ENCODE measurements at places on chromosomes 7 and 10.
A peak's percentile ranks its signal among the peaks of the same experiment; 100 is the strongest.

DNA sequence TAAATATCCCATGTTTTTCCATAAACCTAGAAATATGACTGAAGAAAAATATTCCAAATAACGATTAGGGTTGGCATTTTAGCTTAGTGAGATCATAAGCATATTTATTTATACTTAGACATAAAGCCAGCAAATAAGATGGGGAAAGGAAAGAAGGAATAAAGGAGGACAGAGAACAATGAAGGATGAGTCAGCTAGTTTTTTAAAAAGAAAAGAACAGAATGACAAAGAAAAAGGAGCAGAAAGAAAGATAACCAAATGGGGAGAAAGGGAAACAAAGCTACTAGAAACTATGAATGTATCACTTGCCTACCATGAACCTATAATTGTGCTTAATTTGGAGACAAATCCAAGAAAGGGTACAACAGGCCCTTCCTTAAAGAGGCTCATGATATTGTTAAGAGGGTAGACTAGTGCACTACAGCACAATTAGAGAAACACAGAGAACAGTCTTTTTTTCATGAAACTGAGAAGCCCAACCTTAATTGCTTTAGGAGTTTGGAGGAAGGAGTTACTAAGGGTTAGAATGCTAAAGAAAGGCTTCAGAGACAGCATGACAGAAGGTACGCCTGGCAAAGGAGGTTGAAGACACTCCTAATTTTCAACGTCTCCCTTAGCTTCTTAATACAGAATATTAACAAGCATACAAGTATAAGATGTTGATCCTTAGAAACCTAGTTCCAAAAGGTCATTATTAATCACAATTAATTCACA is 23.9 kb downstream of the HERPUD2 start:
- DNase-seq, result no peak

DNA sequence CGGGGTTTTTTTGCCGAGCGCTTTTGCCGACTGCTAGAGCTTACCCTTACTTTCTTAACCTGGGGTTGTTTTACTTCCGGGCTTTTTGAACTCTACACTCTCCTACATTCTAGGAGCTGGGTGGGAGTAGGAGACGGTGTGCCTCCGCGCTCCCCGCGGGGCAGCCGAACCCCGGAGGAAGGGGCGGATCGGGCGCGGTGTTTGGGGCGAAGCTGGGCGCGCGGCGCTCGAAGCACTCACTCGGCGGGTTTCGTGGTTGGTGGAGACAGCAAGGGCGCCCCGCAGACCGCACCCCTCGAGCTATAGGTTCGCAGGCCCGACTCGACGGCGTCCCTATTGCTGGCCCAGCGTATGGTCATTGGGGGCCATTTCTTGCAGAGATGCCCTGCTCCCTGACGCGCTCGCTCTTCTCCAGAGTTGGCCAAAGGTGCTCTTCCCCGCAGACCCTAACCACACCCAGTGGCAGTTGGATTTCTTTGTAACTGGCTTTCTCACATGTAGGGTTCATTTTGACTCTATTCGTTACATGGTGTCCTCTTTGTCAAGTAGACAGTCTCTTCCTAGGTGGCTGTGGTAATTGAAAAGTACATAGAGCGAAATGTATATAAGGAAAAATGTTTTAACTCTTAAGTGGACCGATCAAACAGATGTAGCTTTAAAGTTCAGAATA is 364 bp downstream of the ZNF518A start:
- peak; percentile 77 for DNase-seq

DNA sequence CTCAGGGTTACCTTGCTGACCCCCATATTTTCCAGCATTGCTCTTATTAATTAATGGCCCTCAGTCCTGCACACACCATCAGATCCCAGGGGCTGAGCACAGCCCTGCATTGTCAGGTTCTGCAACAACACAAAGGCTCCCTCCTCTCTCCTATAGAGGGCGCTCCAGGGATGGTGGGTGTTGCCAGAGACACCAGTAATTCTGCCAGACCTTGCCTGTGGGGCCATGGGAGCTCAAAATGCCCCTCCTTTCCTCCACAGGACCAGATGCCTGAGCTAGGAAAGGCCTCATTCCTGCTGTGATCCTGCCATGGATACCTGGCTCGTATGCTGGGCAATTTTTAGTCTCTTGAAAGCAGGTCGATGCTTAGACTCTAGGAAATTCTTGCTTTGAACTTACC is 42.8 kb upstream of the PRSS58 start:
- peak; percentile 24 for DNase-seq

DNA sequence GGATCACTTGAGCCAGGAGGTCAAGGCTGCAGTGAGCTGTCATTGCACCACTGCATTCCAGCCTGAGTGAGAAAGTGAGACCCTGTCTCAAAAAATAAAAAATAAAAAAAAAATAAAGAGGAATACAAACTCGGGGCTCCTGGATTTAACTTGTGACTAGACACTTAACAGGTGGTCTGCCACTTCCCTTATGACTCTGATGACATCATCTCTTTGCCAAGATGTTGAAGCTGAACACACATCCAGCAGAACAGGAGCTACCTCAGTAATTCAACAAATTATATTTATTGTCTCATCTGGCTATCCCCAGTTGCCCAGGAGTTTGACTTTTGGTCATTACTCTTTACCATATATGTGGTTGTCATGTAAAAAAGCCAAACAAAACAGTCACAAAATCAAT is 35.3 kb downstream of the NEUROD6 start:
- no peak for DNase-seq

- DNase-seq, result no peak
These were observed 3.2 kb downstream of the IMPDH1 start for GRCh38 chr7:128406314-128407232.

DNA sequence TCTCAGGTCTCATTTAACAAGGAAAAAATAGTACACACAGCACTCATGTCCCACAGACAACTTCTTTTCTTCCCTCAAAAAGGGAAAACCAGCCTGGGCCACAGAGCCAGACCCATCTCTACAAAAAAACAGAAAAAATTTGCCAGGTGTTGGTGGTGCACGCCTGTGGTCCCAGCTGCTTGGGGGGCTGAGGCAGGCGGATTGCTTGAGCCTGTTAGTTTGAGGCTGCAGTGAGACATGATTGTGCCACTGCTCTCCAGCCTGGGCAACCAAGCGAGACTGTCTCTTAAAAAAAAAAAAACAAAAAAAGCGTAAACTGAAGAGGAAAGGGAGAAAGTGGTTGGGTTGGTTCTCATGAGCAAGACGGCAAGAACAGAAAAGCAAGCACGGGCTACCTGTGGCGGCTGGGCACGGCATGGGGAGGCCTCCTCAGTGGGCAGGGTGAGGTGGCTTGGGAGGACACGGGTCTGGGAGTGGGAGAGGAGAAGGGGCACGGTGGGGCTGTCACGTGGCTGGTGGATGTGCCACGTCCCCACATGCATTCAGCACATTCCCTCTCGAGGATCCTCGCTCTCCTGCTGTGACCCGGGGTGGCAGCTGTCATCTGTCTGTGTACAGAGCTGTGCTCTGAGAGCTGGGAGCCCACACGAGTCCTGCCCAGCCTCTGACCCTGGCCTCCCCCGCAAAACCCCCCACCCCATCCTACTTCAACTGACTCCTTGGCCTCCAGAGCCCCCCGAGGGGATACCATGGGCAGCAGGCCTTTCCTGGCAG is 219.7 kb downstream of the MLLT10 start:
- DNase-seq, result no peak

DNA sequence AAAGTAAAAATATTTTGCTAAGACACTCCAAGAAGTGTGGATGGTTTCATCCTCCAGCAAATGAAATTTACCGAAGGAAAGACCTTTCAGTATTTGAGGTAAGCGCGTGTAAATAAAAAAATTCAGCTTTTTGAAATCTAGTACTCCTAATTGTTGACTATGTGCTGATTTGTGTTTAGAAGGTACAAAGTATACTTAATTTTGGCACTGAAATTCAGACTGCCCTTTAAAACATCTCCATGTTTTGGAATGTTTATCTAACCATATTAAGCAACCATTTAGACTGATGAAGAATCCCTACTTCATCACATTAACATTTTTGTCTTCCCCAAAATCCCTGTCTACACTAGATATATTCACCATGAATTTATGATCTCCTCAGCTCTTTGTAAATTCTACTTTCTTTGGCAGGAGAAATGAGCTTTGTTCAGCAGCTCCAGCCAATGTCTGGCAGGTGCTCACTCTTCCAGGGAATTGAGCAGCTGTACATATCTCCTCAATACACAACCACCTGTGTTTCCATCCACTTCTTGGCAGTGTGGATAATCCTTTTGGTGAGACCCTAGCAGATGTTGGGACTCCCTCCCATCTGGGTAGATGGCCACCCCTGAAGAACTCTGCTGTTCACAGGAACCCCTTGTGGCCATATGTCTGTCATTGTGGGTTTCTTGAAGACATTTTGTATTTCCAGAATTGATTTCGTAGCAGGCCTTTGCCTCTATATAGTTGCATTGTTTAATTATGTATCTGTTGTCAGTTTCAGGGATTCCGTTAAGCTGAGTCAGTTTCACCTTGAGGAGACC is 129.4 kb upstream of the SAMD8 start:
- DNase-seq, result no peak

DNA sequence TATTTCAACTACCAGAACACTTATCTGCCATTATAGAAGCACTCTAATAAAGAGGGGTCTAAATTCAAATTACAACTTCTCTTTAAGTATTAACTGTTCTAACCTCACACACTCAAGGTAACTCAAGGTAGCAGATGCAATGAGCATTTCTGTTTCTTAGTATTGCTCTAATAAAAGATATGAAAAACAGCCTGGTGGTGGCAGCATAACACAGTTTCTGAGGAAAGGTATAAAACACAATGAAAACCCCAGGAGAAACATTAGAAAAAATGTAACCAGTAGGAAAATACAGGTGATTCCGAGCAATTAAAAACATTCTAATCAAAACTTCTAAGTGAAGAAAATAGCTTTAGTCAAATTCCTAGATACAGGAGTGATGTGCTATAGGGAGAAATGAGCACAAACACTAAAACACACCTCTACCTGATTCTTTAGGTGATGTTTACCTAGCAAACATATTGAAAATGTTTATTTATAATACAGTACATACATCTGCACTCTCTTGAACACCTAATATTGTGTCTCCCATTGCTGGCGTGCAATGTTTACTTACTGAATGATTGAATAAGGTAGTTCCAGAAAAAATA is 3.5 kb downstream of the MKRN1 start:
- peak; percentile 18 for DNase-seq

DNA sequence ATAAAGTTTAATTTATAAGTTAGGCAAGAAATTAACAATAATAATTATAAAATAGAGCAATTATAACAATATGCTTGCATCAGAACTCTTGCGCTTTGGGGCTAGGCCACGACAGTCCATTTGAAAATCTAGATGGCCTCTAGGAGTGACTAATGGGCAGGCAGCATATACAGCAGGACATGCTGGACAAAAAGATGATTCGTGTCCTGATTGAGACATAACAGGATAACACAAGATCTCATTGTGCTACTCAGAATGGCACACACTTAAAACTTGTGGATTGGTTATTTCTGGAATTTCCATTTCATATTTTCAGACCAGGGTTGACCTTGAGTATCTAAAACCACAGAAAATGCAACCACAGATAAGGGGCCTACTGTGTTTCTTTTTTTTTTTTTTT is 27.5 kb downstream of the CTNNA3 start:
- DNase-seq, result no peak

DNA sequence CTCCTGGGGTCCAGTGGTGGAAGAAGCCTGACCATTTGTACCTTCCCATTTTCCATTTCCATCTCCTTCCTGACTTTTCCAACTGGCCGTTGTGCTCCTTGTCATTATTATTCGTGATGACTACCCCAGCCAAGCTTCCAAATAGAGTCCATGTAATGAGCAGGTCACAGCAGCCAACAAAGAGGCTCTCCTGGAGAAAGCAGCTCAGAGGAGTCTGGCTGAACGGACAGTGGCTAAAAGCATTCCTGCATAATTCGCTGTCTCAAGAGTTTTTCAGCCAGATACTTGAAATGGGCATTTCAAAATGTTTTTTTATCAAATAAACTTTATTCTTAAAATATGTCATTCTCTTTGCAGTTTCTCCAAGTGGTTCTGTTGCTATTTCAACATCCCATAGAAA is 458.6 kb downstream of the INHBA start:
- no peak for DNase-seq

DNA sequence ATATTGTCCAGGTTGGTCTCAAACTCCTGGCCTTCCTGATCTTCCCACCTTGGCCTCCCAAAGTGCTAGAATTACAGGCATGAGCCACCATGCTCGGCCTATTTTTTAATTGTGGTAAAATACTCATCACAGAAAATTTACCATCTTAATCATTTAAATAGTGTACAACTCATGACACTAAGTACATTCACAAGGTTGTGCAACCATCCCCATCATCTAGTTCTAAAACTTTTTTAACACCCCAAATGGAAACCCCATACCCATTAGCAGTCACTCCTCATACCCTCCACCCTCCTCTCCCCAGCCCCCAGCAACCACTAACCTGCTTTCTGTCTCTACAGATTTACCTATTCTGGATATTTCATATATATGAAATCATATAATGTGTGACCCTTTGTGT is 90.3 kb downstream of the DOCK4 start:
- DNase-seq, result no peak

GRCh38 chr7:127865466-127865865 is 165.8 kb downstream of the LRRC4 start:
- no peak for DNase-seq

GRCh38 chr7:103680161-103681144 is 234.4 kb upstream of the SLC26A5 start:
- DNase-seq, result no peak

- no peak for DNase-seq
These were observed 146.6 kb downstream of the CTNNA3 start for GRCh38 chr10:67549390-67549789.

DNA sequence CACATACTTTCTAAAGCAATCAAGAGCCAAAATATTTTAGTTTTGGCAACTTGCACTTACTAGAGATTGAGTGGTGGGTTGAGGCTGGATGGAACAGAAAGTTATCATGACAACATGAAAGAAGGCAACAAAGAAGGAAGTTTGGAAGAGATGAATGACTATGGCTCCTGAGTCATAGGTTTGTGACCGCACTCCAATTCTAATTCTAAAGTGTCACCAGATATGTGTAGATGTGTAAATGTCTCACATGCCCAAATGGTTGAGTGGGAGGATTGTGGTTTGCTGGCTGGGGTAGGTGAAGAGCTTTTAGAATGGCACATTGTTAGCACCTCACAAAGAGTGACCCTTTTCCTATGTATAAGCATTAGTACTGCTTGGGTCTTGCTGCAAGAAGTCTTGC is 20.2 kb downstream of the TAS2R16 start:
- DNase-seq, result no peak

DNA sequence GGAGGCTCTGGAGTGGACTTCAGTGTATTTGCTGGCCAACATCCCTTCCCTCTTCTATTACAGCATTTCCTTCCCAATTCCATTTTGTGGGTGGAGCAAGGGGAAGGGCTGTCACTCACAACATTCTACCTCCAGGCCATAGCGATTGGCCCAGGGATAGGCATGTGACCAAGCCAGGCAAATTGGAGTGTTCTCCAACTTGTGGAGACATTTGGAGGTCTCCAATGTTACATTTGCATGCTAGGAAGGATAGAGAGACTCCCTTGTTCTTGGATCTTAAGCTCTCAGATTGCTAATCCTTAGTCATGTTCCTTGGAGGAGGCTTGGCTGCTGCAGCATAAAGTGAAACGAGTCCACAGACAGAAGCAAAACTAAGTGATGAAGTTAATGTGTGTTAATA is 95.6 kb upstream of the KIF5B start:
- no peak for DNase-seq

- DNase-seq, result no peak
These were observed 80.0 kb upstream of the PCDH15 start for GRCh38 chr10:54880996-54881395.
